ENCODE measurements at places on chromosomes 5 and 9. TPM values are rescaled to one million over a fixed set of nuclear protein-coding genes. Genes with fewer than 3 reads are reported as not detected.

DNA sequence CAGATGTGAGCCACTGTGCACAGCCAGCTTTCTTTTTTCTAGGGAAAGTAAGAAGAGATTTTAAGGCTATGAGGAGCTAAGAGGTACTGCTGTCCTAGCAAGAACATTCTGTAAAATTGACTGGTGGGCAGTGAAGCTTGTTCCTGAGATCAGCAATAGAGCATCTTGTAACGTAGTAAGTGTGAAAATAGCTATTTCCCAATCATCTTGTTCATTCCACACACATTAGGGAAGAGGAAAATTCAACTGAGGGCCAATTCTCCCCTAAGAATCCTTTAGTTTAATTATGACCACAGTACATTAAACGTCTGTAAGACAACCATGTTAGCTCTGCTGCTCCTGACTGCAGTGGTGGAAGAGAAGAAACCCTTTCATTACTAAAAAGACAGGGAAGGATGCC lies 246.2 kb downstream of the EFNA5 start:
- H3K27me3 ChIP-seq: peaks cover 7% of the 10 kb centered on the region
- no peaks in the 10 kb centered on the region for H3K36me3 ChIP-seq
- DNase-seq: no peak
- H3K4me1 ChIP-seq: no peaks in the 10 kb centered on the region

GRCh38 chr5:132008961-132009680 lies 2.3 kb downstream of the ACSL6 start:
- H3K4me3 ChIP-seq: no peak overlapping the region
- peaks cover 19% of the 10 kb centered on the region for H3K27me3 ChIP-seq
- peaks cover 30% of the 10 kb centered on the region for H3K4me1 ChIP-seq
- H3K36me3 ChIP-seq: no peaks in the 10 kb centered on the region
- DNase-seq: no peak

DNA sequence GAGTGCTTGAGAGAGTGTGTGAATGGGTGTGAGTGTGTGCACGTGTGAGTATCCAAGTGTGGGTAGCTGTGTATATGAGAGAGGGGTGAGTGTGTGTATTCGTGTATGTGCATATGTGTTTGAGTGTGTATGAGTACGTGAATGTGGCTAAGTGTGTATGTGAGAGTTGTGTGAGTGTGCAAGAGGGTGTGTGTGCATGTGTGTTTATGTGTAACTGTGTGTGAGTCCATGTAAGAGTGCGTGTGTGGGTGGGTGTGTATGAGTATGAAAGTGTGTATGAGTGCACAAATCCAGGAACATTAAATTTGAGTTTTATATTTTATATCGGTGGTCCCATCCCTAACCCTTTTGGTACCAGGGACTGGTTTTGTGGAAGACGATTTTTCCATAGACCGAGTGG lies 156.4 kb downstream of the TENT4A start:
- DNase-seq: no peak
- no peak overlapping the region for H3K27ac ChIP-seq
- no peaks in the 10 kb centered on the region for H3K4me1 ChIP-seq

Gene ARL10
- 15.0 TPM for total RNA-seq

All from naive thymus-derived CD8-positive, alpha-beta T cell (primary cell).